Spleen (tissue), 13 donors: ENCODE measurements at places on chromosomes 3 and 15.

GRCh38 chr3:99324636-99325203 lies 313.7 kb upstream of the COL8A1 start:
- DNase-seq: no peak

GRCh38 chr3:5540532-5540931 lies 353.0 kb downstream of the EDEM1 start:
- no peak for DNase-seq

DNA sequence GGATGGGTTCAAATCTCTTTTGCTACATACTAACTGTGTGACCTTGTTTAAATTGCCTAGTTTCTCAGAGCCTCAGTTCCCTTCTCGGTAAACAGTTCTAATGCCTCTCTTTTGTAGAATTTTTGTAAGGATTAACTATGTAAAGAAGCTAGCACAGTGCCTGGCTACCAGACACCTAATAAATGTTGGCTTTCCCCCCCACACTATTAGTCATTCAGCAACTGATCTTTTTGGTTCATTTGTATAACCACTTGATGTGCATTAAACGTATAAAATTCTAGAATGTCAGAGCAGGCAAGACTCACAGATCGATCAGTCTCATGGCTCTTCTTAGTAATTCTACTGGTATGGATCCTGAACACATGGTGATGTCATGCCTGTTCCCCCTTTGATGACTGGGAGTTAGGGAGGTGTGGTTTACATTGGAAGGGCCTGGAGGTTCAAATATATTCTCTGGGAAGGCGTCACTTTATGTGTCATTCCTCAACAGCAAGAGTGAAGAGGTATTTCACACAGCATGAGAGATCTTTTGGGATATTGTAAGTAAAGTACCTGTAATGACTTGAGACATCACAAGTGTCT lies 6.5 kb downstream of the TAGLN3 start:
- DNase-seq: no peak

- DNase-seq: no peak
Observed at GRCh38 chr3:12706504-12707253, 42.8 kb upstream of the RAF1 start.

GRCh38 chr3:78134496-78134895 lies 1094.6 kb downstream of the ROBO2 start:
- DNase-seq: no peak

- DNase-seq: no peak
Observed at GRCh38 chr3:148178503-148178902, 519.2 kb upstream of the AGTR1 start.
